Hematopoietic multipotent progenitor cell treated with erythropoietin and hydrocortisone succinate and interleukin-3 and kit ligand, for 15 days (in vitro differentiated cells): ENCODE measurements at places on chromosomes 12 and 14.
A peak's percentile ranks its signal among the peaks of the same experiment; 100 is the strongest.

DNA sequence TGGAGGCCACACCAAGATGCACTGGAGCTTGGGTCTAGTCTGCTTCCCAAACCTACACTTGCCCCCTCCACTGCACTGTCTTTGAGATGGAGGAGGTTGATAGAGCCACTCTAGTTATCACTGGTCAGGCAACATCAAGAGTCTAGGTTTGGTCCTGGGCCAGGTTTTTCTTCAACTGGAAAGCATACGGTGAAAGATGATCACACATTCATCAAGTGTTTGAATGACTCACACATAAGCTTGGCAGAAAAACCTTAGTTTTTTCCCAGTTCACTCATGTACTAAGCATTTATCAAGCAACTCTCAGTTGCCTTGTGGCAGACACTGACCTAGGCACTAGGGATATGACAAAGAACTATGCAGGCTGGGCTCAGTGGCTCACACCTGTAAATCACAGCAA lies 84.5 kb downstream of the PLEKHG3 start:
- peak; percentile 32 for DNase-seq

GRCh38 chr14:45156067-45156466 lies 20.3 kb downstream of the FANCM start:
- DNase-seq = no peak

DNA sequence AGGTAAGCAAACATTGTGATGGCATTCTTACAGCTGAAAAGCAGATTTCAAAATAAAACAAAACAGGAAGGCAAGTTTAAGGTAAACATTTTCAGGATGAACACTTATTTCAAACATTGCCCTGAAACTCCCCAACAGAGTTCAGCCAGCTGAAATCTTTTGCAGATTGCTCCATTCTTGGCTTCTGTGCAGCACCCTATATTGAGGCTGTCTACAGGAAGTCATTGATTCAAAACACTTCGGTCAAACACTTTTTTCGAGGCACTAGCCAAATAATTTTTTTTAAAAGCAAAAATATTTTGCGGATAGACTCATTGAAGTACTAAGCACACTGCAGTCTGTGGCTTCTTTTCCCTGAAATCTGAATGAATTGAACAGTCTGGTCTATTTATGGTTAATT lies 318.1 kb upstream of the PDE3A start:
- no peak for DNase-seq

GRCh38 chr12:19194963-19195362 lies 65.4 kb downstream of the PLEKHA5 start:
- DNase-seq = no peak

GRCh38 chr14:99320621-99321235 lies 48.7 kb upstream of the BCL11B start:
- no peak for DNase-seq

- no peak for DNase-seq
Observed at GRCh38 chr12:70176290-70176689, 66.9 kb upstream of the CNOT2 start.

DNA sequence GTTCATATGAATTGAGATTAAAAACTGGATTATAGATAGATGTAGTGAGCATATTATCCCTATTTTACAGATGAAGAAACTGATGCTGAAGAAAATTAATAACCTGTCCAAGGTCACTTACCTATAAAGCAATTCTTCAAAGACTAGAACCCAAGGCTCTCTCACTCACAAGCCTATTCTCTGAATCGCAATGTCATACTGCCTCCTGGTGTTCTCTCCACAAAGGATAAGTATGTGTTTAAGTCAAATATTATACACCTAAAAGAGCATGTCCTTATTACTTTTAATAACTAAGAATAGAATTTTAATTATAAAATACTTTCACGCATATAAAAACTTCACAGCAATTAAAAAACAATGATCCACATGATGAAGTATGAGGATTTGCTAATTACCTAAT lies 721.3 kb upstream of the USP15 start:
- no peak for DNase-seq
